ENCODE measurements at places on chromosomes 7 and 10. TPM values are rescaled to one million over a fixed set of nuclear protein-coding genes. Genes with fewer than 3 reads are reported as not detected.

- H3K4me3 ChIP-seq: no peak overlapping the region
- DNase-seq: no peak
- no peak overlapping the region for H3K27ac ChIP-seq
- no peaks in the 10 kb centered on the region for H3K27me3 ChIP-seq
Observed at GRCh38 chr10:116688241-116688711, 54.1 kb downstream of the HSPA12A start.

DNA sequence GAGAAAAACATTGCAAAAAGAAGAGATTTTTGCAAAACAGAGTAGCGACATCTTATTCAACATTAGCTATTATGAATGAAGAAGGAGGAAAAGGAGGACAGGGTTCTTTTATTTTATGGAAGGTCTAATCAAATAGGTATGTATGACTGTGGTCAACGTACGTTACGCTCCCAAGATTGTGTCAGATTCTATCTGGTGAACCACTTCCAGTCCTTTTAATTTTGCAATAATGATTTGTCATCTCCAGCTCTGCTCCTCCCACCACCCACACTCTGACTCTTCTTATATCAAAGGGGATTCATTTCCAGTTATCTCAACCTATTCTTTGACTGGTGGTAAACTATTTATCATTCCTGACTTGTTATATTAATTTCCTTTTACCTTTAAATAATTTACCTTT is 259.9 kb downstream of the CACNA2D1 start:
- no peak overlapping the region for H3K4me3 ChIP-seq
- DNase-seq: no peak
- H3K27ac ChIP-seq: no peak overlapping the region
- H3K27me3 ChIP-seq: no peaks in the 10 kb centered on the region

GRCh38 chr7:89623018-89623672 is 531.1 kb upstream of the STEAP1 start:
- no peaks in the 10 kb centered on the region for H3K36me3 ChIP-seq
- H3K27me3 ChIP-seq: no peaks in the 10 kb centered on the region
- no peak for DNase-seq
- H3K27ac ChIP-seq: no peak overlapping the region

DNA sequence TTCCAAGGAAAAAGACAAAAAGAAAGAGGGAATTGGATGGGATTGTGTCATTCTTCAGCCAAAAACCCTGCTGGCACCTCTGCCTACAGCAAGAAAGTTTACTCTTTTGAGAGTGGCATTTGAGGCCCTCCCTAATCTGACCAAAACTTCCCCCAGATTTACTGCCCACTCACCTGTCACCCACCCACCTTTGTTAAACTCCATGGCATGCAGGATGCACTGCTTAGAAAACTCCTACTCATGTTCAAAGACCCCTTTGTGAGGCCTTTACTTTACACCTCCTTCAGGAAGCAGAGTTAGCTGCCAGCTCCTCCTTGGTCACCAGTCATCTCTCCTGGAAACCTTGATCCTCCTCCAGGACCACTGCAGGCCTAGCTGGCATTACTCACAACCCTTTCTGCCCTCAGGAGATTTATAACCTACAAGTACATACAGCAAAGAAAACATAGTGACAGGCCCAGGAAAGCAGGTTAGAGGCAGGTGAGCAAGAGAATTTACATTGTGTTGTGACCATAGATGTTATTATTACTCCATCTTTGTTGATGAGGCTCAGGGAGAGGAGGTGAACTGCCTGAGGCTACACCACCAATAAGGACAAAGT is 10.3 kb upstream of the PLAC9 start:
- no peak overlapping the region for H3K27ac ChIP-seq
- H3K4me3 ChIP-seq: no peak overlapping the region
- no peak for DNase-seq
- H3K36me3 ChIP-seq: no peaks in the 10 kb centered on the region
- no peaks in the 10 kb centered on the region for H3K4me1 ChIP-seq

- H3K36me3 ChIP-seq: no peaks in the 10 kb centered on the region
- H3K27ac ChIP-seq: peak overlapping the region; percentile 52
- DNase-seq: no peak
- peak overlapping the region; percentile 61 for H3K4me3 ChIP-seq
- H3K27me3 ChIP-seq: peaks cover 7% of the 10 kb centered on the region
- peaks cover 39% of the 10 kb centered on the region for H3K4me1 ChIP-seq
Observed at GRCh38 chr7:157612664-157613561, 276.1 kb downstream of the DNAJB6 start.

- no peaks in the 10 kb centered on the region for H3K27me3 ChIP-seq
- H3K36me3 ChIP-seq: no peaks in the 10 kb centered on the region
- H3K4me1 ChIP-seq: no peaks in the 10 kb centered on the region
- no peak for DNase-seq
- no peak overlapping the region for H3K4me3 ChIP-seq
- H3K27ac ChIP-seq: no peak overlapping the region
Observed at GRCh38 chr10:103805781-103806180, 49.6 kb downstream of the SH3PXD2A start.

- no peak overlapping the region for H3K27ac ChIP-seq
- no peak overlapping the region for H3K4me3 ChIP-seq
- peaks cover 8% of the 10 kb centered on the region for H3K27me3 ChIP-seq
- no peak for DNase-seq
- H3K4me1 ChIP-seq: peaks cover 10% of the 10 kb centered on the region
Observed at GRCh38 chr10:35341521-35341920, 5.2 kb downstream of the CCNY start.

CPA4 gene
- 0.99 TPM for total RNA-seq

GRID2IP gene
- 0.28 TPM for total RNA-seq
